NT2/D1 (cell line): ENCODE measurements at places on chromosomes 13 and 19.

DNA sequence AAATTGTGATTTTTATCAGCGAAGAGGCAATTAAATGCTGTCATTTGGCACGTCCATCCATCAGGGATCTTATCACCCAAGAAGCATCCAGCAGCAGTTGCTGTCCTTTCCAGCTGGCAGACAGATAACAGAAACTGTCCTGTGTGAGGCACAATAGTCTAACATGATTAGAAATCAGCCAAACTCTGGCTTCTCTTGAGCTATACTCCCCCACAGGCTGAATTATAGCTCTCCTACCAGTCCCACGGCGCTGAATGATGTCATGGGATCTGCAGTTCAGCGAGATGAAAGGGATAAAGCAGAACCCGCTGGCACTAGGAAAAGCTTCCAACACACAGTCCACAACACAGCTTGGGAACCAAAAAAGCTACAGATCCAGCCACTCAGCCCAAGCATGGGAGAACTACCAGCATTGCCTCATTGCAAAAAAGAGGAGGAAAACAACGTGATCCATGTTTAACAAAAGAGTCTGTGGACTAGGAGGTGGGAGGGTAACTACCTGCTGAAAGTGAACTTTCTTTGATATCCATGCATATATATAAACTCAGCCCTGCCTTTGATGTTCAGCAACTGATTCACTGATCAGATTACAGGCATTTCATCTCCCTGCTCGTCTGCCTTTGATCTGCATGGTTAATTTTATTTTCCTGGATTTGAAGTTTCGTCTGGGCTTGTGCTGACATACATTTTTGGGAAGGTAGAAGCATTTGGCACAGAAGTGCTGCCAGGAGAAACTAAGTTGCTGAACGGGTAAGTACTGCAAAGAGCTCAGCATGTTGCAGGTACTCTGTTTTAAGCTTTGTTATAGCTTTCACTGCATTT lies at the start of gene TNFRSF19:
TNFRSF19 (plus strand) TSS at position 314 of the 822 bp plus-strand sequence. CDS start 19,772 bp downstream, outside the sequence.
- DNase-seq: no peak

DNA sequence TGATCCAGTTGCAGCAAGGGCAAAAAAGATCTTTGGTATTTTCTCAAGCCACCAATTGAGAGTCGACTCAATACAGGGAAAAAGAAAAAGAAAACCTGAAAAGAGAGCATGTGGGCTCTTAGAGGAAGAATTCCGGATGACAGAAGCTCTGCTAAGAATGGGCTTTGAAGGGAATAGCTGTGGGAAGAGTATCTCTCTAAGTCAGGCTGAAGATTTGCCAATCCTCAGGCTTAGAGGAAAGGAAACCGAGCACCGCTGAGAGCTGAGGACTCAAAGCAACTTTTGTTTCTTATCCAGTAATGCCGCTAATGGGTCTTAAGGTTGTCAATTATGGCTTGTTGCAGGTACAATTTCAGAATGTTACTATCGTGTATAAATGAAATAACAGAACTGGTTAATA lies 166.4 kb downstream of the EFNB2 start:
- no peak for DNase-seq

GRCh38 chr13:100196375-100196774 lies 107.5 kb downstream of the PCCA start:
- DNase-seq: no peak

DNA sequence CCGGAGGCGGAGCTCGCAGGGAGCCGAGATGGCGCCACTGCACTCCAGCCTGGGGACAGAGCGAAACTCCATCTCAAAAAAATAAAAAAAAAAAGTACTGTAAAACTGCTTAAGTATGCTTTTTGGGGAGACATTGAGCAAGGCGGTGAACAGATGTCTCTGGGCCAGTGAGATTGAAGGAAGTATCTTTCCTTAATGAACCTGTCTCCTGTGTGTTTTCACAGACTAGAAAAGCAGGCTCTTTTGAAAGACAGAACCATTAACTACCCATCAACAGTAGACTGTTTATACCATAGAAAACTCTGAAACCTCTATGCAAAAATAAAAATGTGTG lies 1.5 kb upstream of the ECH1 start:
- DNase-seq: no peak

GRCh38 chr19:31938675-31939074 lies 406.7 kb upstream of the ZNF507 start:
- no peak for DNase-seq

GRCh38 chr19:1568320-1569019 lies at the start of gene MEX3D:
Gene MEX3D (minus strand): TSS chr19:1568325. CDS start chr19:1568058, 267 bp downstream.
- DNase-seq: no peak

DNA sequence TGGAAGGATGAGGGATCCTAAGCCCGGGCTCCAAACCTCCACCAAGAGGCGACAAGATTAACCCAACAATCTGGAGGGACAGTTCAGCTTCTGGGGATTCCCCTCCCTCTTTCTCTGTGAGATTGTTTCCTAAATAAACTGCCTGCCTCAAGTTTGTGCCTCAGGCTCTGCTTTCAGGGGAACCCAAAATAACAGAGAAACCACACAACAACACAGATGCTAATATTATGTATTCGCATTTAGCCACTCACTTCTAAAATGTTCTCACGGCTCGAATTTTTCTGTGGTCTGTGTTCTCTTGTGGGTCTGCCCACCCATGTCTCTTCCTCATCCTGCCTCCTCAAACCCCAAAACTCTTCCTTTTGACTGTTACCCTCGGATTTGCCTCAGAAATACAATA lies 1381.1 kb upstream of the SLC10A2 start:
- DNase-seq: no peak

DNA sequence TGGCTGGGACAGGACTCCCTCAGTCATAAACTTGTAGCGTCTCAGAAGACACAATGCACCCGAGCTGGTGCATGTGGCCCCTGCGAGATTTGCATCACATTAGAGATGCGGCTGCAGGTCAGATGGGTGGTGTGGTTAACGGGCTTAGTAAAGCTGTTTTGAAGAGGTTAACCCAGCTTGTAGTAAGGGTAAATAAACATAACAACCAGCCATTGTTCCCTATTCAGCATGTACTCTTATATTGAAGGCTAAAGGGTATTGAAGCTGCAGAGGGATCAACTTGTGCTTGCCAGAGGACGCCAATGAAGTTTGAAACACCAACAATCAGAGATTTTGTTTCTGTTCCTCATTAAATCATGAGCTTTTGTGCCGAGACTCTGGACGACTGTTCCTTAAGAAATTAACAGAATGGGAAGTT lies 79.4 kb downstream of the ZIC5 start:
- DNase-seq: peak; percentile 90

- DNase-seq: no peak
Observed at GRCh38 chr19:39318690-39319089, 2.0 kb downstream of the LRFN1 start.

DNA sequence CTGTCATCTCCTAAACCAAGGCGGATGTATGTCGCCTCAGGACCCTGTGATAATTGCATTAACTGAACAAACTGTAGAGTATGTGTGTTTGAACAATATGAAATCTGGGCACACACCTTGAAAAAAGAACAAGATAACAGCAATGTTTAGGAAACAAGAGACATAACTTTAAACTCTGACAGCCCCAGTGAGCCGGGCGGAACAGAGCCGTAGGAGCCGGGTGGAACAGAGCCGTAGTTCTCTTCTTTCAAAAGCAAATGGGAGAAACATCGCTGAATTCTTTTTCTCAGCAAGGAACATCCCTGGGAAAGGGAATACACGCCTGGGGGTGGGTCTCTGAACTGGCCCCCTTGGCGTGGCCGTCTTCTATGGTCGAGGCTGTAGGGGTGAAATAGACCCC lies 31.8 kb upstream of the ZNF675 start:
- DNase-seq: peak; percentile 30

DNA sequence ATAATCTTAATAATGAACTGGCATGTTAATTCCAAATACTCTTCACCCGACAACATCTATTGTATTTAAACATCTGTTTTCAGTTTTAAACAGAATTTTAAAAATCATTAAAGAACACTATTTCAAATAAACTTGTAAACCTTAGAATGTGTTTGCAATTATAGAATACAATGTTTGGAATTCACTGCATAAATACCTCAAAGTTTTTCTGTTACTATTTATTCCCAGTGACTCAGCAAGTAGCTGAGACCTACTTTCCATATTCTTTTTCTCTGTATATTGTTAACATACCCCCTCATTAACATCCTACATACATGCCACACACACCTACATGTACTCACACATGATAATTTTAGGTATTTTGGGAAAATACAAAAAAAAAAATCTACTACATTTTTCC lies 1134.3 kb downstream of the SLITRK1 start:
- no peak for DNase-seq

DNA sequence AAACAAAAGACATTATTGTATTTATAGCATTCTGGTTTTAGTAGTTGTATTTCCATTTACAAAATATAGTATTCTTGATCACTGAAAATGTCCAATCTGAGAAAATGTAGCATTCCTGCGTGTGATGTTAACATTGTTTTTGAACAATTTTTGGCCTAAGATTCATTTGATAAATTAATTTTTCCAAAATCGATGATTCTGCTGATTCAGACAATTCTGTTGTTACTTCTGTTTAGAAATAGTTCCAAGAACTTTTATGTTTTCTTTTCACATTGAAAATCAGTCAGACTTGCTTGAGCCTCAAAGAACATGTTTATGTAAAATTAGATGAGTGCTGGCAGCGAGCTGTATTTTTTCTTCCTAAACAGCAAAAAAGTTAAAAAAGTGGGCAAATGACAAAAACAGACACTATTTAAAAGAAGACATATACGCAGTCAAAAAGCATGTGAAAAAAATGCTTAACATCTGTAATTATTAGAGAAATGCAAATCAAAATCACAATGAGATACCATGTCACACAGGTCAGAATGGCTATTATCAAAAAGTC lies 804.5 kb upstream of the MIR17HG start:
- DNase-seq: no peak

GRCh38 chr13:23356368-23356767 lies 77.1 kb downstream of the SACS start:
- DNase-seq: no peak

DNA sequence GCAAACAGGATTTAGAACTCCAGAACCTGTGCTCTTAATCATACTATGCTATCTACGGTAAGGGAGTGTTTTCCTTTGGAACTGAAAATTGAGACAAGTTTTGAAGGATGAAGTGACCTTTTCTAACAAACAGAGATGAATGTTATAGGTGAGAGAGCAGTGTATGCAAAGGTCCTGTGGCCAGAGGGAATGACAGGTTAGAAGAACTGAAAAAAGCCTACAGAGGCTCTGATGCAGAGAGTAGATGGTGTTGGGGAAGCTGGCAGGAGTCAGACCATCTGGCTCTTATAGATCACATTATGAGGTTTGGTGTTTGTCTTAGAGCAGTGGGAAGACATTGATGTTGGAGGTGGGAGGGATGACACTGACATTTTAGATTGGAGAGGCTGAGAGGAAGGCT lies 2.0 kb downstream of the PCCA start:
- DNase-seq: no peak

GRCh38 chr19:31518216-31519020 lies 169.2 kb upstream of the TSHZ3 start:
- DNase-seq: no peak

GRCh38 chr19:39131255-39131755 lies 5.7 kb downstream of the PAK4 start:
- DNase-seq: no peak

GRCh38 chr13:48660361-48661076 lies 6.8 kb downstream of the CYSLTR2 start:
- no peak for DNase-seq
